ENCODE measurements at places on chromosomes 4 and X. TPM values are rescaled to one million over a fixed set of nuclear protein-coding genes. Genes with fewer than 3 reads are reported as not detected.

Gene PCDH19
- not detected for polyA plus RNA-seq

Gene RASGEF1B
- polyA plus RNA-seq = 0.09 TPM

Gene CFAP99
- polyA plus RNA-seq = not detected

Gene LGI2
- not detected for polyA plus RNA-seq

DNA sequence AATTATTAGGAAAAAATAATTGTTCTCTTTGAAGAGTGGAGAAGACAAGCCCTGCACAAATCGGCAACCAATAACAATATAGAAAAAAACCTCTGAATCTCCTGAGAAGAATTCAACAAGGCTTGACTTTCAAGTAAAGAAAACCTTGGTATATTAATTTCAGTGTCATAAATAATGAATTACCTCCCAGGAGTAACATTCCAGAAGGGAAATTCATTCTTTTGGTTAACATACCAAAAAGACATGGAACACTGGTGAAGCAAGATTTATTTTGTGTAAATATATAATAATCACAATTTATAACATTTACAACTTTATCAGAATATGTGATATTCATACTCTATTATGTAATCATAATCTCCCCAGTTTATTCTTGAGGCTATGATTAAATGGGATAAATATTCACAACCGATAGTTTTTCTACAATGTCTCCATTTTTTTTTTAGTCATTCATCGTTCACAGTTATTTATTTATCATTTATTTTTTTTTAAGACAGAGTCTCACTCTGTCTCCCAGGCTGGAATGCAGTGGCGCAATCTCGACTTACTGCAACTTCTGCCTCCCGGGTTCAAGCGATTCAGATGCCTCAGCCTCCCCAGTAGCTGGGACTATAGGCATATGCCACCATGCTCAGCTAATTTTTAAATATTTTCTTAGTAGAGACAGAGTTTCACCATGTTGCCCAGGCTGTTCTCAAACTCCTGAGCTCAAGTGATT is 53.0 kb upstream of the RPS6KA6 start:
- H3K36me3 ChIP-seq = no peaks in the 10 kb centered on the region
- H3K4me1 ChIP-seq = no peaks in the 10 kb centered on the region
- DNase-seq = peak; percentile 19
- no peak overlapping the region for H3K4me3 ChIP-seq
- H3K27ac ChIP-seq = no peak overlapping the region
- no peaks in the 10 kb centered on the region for H3K27me3 ChIP-seq

GRCh38 chrX:37679888-37680287 is 5.7 kb upstream of the XK start:
- H3K4me1 ChIP-seq = no peaks in the 10 kb centered on the region
- no peaks in the 10 kb centered on the region for H3K36me3 ChIP-seq
- no peak for DNase-seq
- H3K27ac ChIP-seq = no peak overlapping the region

GRCh38 chr4:1170976-1171310 is 1.4 kb downstream of the SPON2 start:
- H3K27me3 ChIP-seq = no peaks in the 10 kb centered on the region
- peaks cover 18% of the 10 kb centered on the region for H3K4me1 ChIP-seq
- H3K4me3 ChIP-seq = peak overlapping the region; percentile 29
- no peak for DNase-seq
